D341Med (cell line): ENCODE measurements at places on chromosomes 12 and 14.
A peak's percentile ranks its signal among the peaks of the same experiment; 100 is the strongest.

- DNase-seq: no peak
Observed at GRCh38 chr14:104048758-104049507, 36.6 kb upstream of the ASPG start.

GRCh38 chr12:90166012-90166411 lies 457.4 kb upstream of the ATP2B1 start:
- DNase-seq: no peak

DNA sequence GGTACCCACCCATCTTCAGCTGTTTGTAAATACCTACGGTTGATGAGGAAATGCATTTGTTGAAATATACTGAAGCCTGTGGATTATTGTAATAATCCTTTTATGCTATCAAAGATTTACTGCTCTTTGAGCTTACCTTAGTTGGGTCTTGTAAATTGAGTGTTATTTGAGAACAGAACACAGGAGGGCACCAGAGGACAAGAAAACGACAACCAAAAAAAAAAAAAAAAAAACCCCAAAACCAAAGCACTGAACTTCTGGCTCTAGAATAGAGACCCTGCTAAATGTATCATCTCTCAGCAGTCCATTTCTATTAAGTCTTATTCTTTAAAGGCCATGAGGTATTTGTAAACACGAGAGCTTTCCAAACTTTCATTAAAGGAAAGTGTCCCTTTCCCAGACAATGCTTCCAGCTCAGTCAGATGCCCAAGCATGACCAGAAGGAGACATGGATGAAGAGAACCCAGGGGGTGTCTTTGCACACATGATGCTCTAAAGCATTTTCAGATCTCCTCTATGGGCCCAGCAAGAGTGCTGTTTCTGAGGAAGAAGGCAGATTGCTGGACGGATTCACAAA lies 763.9 kb downstream of the NRXN3 start:
- DNase-seq: peak; percentile 50

DNA sequence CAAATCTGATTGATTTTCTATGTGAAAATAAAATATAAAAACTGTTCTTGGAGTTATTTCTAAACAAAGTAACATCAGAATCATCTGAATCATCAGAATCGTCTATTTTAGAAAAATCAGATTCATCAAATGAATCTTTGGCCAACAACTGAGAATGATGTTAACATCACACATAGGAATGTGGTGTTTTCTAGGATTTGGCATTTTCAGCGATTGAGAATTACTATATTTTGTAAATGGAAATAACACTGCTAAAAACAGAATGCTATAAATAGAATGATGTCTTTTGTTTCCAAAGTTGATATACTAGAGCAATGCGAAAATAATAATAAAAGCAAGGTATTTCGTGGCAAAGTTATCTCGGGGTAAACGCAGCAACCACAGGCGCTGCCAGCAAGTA lies 73.9 kb upstream of the EVL start:
- no peak for DNase-seq

GRCh38 chr12:38417101-38417500 lies 100.5 kb downstream of the ALG10B start:
- DNase-seq: no peak

- peak; percentile 64 for DNase-seq
Observed at GRCh38 chr12:121009741-121010140, 6.5 kb downstream of the C12orf43 start.

GRCh38 chr14:66137081-66137480 lies 349.1 kb upstream of the CCDC196 start:
- DNase-seq: no peak

DNA sequence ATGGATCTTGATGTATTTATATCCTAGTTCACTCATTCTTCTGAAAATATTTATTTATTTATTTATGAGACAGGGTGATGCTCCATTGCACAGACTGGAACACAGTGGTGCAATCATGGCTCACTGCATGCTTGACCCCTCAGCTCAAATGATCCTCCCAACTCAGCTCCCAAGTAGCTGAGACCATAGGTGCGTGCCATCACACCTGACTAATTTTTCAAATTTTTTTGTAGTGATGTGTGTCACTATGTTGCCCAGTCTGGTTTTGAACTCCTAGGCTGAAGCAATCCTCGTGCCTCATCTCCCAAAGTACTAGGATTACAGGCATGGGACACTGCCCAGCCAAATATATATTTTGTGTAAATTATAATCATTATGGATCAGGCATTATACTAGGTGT lies 595.6 kb upstream of the ATP2B1 start:
- no peak for DNase-seq

DNA sequence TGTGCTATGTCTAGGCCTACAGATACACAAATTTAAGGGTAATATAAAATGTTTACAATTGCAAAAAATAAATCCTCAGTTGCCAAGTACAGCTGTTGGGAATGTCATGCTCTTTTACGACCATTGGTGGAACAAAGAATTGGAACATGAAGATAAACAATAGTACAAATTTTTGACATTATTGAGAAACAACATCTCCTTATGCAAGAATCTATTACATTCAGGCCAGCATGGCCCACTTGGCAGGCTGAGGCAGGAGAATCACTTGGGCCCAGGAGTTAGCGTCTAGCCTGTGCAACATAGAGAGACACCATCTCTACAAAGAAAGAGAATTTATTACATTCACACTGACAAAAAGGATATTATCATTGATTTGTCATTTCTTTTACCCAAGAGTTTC lies 135.9 kb upstream of the NTF3 start:
- no peak for DNase-seq

- no peak for DNase-seq
Observed at GRCh38 chr14:68564191-68564825, 228.6 kb downstream of the ZFP36L1 start.

DNA sequence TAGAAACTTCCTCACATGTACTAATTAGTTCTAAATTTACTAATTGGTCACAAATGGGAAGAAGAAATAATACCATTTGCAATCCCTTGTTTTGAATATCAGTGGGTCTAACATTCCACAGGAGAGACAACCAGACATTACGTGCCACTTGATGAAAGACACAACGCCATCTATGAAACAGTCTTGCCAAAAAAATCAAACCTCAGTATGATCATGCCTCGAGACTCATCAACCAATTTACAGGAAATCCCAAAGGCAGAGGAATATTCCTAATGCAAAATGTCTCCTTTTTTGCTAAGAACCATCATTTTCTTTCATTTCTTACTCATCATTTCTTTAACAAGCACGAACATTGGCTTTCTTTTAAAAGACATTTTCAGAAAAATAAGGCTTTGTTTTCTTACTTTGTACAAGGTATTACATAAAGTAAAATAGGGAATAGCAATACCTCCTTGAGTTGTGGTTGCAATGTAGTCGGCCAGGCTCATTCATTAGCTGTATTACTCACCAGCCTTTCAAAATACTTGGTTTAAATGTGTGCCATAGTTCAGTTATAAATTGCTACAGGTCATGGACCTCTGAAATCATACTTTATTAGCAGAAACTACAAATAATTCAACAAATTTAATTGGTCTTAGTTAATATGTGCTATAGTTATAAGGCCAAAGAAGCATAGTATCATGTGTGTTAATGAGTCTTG lies 436.2 kb upstream of the FLRT2 start:
- DNase-seq: no peak

DNA sequence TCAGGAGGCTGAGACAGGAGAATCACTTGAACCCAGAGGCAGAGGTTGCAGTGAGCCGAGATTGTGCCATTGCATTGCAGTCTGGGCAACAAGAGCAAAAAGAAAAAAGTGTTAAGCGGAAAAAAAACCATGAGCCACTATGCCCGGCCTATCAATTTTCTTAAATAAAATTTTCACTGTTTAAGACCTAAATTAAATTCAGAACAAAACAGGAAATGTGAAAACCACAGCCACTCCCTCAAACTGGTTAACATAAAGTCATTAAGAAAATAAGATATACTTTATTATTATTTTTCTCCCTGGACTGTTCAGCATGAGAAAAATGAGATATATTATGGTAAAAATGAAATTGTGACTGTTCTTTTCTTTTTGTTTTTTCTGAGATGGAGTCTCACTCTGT lies 44.6 kb upstream of the GCH1 start:
- DNase-seq: no peak

GRCh38 chr12:110102255-110102654 lies 21.9 kb upstream of the IFT81 start:
- peak; percentile 79 for DNase-seq

- no peak for DNase-seq
Observed at GRCh38 chr14:33810308-33810707, 140.6 kb downstream of the EGLN3 start.

DNA sequence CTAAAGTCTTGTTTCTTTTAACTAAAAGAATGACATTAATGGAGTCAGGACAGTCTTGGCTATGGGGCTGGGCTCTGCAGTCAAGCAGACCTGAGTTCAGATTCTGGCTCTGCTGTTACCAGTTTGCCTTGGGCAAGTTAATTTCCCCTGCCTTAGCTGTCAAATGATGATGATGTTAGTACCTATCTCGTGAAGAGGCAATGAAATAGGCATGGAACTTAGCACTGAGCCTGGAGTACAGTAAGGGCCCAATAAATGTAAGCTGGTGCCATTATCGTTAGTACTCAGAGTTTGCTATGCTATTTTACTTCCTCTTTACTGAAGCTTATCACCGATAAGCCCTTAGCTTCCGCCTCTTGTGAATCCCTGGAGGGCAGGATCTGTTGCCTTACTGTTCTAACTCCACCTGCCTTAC lies 8.5 kb downstream of the FBXW8 start:
- peak; percentile 48 for DNase-seq

GRCh38 chr12:21642707-21643389 lies 14.8 kb downstream of the LDHB start:
- DNase-seq: peak; percentile 45

- DNase-seq: no peak
Observed at GRCh38 chr14:75803765-75804164, 142.7 kb downstream of the TTLL5 start.

GRCh38 chr12:2583642-2584401 lies 210.9 kb upstream of the FKBP4 start:
- DNase-seq: no peak

DNA sequence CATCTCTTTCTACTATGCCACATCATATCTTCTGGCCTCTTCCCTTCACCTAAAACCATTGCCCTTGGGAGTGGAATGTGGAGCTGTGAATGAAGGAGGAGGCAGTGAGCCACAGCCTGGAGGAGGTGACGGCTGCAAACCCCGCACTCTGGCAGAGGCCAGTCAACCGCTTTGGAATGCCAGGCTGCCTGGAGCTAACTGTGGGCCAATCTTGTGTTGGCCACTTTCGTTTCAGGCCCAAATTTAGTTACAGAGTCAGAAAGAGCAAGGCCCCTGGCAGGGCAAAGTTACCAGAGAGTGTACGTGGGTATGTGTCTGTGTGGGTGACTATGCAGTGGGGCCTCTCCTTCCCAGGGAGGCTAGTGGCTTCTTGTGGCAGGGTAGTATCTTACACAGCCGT lies 40.1 kb downstream of the CACNA1C start:
- no peak for DNase-seq

GRCh38 chr12:116043659-116044535 lies 233.6 kb downstream of the MED13L start:
- DNase-seq: no peak

DNA sequence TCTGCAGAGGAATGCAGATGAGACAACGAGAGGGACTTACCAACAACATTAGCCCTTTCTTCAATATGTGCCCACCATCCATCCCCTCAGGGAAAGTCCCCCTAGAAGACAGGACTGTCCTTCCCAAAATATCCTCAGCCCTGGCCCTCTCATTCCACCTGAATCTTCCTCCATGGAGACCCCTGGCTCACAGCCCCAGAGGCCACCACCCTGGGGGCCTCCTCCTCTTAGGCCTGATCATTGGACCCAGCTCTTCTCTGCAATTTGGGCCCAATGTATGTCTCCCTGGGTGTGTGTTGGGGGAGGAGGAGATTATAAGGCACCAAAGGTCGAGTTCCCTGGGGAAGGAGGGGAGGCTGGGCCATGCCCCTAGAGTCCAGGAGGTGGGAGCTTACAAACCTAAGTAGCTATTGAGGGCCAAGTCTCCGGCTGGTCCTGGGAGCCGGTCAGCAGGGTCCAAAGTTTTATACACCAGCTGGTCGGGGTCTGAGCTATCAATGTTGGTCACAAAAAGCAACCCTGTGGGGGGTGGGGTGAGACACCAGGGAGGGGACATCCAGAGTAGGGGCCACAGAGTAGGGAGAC lies 8.1 kb downstream of the ITGA7 start:
- DNase-seq: no peak

GRCh38 chr12:12443431-12443878 lies 86.6 kb downstream of the BORCS5 start:
- no peak for DNase-seq

DNA sequence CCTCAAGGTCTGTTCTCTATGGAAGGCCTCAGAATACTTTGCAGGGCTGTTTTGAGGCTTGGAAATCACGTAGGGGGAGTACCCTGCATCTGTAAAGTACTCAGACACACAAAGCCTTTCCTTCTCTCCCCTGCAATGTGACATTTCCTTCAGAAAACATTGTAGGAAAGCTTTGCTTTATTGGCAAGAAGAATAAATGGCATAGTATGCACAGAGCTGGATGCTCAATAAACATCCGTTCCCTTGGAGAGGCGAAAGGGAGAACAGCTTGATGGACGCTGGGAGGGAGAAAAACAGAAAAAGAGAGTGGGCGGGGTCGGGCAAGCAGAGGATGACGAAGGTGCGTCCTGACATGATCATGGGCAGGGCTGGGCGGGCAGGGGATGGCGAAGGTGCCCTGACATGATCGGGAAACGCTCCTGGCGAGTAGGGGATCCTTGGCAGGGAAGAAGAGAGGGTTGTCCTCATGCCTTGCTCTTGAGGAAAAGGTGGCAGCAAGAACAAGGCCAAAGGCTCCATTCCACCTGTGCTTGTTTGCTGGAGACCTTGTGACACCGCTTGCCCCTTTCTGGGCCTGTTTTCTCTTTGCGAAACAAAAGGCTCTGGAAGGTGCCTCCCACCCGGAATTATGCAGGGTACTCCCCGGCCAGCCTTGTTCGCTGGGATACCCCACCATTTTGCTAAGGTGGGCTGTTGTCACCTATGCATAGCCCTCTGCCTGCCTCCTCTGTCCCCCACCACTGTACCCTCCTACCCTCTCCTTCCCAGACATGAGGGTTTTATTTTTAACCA lies 21.1 kb downstream of the IRF2BPL start:
- no peak for DNase-seq

- DNase-seq: no peak
Observed at GRCh38 chr14:21100931-21101330, at the start of gene TMEM253. TMEM253 (plus strand) TSS chr14:21101066; CDS start chr14:21101344, 278 bp downstream.

GRCh38 chr12:30002677-30003076 lies 218.9 kb upstream of the TMTC1 start:
- DNase-seq: no peak

- no peak for DNase-seq
Observed at GRCh38 chr12:5022025-5022424, 21.7 kb upstream of the KCNA5 start.

DNA sequence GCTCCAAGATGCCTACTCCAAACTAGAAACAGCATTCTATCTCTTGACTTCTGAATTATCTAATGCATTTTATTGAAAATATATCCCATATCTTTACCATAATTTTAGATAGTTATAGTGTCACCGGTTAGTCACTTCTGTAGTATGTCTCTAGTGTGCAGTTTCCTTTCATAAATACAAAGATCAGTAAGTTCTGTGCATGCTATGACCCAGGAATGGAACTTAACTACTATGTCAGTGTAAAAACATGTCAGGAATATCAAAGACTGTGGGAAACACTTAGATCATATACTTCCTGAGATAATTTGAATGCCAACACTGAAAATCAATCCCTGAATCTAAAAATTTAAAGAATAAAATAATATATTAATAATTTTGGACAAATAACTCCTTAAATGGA lies 237.6 kb downstream of the ATXN7L3B start:
- DNase-seq: no peak
